ENCODE measurements at places on chromosomes 4 and X.

DNA sequence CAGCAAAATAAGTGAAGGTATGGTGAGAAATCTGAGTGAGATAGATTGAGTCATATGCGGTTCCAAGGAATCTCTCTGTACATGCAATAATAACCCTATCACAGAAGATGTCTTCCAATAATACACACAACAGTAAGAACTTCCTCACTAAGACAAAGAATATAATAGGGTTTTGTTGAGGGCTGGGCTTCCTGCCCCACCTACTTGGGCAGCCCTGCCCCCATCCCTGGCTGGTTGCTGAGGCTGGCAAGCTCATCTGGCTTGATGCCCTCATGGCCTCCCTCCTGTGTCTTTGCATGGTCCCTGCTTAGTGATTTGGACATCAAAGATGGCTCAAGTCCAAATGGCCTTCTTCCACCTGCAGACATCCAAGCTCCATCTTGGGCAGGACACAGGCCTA lies 2.7 kb downstream of the GEMIN8 start:
- DNase-seq = no peak

DNA sequence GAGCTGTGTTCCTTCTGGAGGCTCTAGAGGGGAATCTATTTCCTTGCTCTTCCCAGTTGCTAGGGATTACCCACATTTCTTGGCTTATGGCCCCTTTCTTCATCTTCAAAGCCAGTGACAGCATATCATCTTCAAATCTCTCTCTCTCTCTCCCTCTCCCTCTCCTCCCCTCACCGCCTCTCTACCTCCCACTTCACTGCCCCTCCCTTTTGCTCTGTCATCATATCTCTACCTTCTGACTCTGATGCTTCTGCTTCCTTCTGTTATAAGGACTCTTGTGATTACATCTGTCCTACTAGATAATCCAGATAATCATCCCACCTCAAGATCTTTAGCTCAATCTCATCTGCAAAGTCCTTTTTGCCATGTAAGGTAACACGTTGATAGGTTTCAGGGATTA lies 93.1 kb upstream of the TEX13D start:
- DNase-seq = no peak

- no peak for DNase-seq
Observed at GRCh38 chr4:88147799-88148217, 10.6 kb downstream of the ABCG2 start.

GRCh38 chr4:174550541-174550940 lies 28.3 kb upstream of the HPGD start:
- no peak for DNase-seq

DNA sequence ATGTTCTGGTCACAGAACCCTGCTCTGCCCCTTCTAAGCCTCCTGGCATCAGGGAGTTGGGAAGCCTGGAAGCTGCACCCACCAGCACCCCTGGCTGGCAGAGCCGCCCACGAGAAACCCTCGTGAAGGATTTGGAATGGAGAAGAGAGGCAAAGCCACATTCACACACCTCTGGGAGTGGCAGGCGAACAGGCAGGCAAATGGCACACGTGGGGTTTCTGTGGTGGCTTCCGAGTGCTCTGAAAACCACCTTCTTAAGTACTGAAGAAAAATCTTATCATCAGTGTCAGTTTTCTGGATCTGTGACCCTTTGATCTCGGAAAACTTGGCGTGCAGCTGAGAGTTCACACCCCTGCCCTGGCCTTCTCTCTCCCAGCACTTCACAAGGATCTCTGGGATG lies 442.2 kb upstream of the FRG1 start:
- DNase-seq = no peak

Measured in activated CD4-positive, alpha-beta T cell treated with anti-CD3 and anti-CD28 coated beads for 24 hours (primary cell).